ENCODE measurements at places on chromosomes 2 and 18.
A peak's percentile ranks its signal among the peaks of the same experiment; 100 is the strongest.

DNA sequence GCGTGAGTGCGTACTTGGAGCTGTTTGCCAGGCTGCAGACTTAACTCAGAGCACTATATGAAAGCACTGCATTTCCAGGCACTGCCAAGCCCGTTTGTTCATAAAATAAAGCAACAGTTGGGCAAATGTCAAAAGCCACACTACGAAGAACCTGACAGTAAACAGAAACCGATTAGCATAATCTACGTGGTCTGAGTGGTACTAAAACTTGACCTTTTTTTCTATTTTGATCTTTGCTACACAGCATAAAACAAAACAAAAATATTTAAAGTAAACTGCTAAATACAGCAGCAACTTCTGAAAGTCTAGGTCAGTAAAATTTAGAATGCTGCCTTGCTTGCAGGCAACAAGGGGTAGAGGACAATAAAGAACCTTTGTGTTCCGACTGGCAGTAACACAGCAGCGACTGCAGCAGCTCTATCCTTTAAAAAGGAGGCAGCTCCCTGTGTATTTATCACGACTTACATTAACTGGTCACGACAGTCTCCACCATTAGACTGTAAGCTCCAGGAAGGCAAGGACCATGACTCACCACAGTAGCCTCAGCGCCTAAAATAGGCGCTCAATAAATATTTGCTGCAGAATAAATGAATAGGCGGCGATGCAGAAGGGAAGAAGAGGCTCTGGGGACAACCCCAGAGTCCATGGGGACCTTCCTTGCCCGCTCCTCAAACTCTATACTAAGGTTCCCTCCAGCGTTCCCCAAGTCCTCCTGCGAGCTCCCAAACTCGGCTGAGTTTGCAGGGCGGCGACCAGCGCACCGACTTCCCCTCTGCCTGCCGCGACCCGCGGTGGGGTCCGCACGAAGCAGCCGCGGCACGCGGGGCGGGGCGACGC is 902 bp downstream of the SS18 start:
- DNase-seq, result peak; percentile 42

- DNase-seq, result no peak
Measured at GRCh38 chr18:50895350-50896045, 16.6 kb downstream of the ME2 start.

GRCh38 chr2:148416248-148416647 is 228.3 kb upstream of the EPC2 start:
- no peak for DNase-seq

DNA sequence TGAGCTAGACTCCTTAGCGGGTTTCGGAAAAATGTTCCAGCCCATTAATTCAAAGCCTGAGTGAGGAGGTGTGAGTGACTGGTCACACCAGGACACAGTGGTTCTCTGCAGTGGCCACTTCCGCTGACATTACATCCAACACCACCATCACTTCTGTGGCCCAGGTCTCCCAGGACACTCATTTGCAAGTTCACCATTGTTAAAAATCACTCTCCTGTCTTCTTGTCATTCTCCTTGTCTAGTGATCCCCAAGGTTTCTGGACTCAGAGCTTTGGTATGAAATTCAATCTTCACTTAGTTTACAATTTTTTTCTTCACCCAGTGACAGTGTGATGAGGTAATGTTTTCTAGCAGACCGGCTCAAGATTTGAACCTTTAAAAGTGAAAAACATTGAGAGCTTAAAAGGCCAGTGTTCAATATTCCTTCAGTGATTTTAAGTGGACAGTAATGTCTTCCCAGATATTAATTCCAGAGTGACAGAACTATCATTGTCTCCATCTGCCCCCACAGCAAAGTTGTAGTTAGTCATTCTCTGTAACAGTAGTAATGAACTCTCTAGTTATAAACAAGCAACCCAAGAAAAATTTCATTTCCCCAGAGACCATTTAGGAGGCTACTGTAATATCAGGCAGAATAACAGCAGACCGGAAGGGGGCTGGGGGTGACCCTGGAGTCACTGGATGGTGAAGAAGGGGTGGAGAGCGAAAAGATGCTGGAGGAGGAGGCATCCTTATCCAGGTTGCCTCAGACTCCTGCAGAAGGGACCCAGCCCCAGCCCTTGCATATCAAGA is 164.9 kb downstream of the GFPT1 start:
- peak; percentile 84 for DNase-seq
